NCI-H524 (cell line): ENCODE measurements at places on chromosomes 1 and 21.

GRCh38 chr1:236176337-236177336 lies 34.3 kb downstream of the GPR137B start:
- DNase-seq = no peak

- no peak for DNase-seq
Measured at GRCh38 chr1:174000371-174000770, 21.8 kb downstream of the RC3H1 start.

GRCh38 chr1:151924691-151925587 lies 15.6 kb upstream of the THEM4 start:
- DNase-seq = no peak

- no peak for DNase-seq
Measured at GRCh38 chr1:84780000-84780716, 89.9 kb upstream of the SSX2IP start.

DNA sequence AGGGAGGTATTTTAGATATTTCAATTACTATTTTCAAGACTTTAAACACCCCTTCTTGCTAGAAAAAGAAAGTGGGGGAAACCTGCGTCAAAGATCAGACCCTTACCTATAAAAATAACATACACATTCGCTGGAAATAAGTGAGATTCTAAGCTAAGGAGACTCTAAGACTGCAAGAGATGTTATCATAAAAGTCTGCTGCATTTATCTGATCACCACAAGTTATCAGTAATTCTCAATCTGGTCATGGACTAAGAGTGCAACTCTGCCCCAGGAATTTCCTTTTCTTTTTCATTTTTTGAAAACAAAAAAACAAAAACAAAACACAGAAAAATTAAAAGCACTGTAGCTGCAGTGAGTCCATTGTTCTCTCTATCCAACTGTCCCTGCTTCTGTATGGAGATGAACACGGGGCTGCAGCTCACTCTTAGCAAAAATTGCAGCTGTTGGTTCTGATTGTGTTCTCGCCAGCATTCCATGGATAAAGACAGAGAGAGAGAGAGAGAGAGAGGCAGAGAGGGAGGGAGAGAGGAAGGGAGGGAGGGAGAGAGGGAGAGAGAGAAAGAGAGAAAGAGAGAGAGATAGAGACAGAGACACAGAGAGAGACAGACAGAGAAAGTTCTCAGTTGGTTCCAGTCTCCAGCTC lies 14.1 kb downstream of the XKR8 start:
- DNase-seq = no peak

- no peak for DNase-seq
Measured at GRCh38 chr1:166884040-166884642, 8.1 kb upstream of the TADA1 start.

DNA sequence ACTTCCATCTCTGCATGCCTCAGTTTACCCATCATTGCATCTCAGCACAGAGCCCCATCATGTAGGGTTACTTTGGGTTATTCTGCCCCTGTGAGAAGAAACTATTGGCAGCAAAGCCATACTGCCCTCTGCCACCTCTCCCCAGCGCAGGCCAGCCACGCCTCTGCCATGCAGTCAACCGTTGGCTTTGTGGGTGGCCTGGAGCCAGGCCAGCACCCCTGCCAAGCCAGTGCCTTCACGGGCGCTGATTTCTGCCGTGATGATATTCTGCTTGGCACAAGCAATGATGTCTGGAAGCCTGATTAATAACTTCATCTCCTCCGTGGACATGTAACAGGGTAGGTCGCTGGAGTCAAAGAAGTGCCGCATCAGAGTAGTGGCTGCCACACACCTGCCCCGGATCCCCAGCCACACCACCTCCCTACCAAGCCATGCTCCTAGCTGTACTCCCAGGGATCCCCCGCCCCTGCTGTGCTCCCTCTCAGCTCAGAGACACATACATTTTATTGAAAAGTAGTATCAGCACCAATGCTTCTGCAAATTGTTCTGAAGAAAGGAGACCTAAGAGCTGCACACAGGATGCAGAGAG lies 15.0 kb upstream of the CEP85 start:
- no peak for DNase-seq

GRCh38 chr1:6969762-6970161 lies 184.5 kb downstream of the CAMTA1 start:
- DNase-seq = no peak

- no peak for DNase-seq
Measured at GRCh38 chr21:18007121-18007520, 188.0 kb upstream of the C21orf91 start.

DNA sequence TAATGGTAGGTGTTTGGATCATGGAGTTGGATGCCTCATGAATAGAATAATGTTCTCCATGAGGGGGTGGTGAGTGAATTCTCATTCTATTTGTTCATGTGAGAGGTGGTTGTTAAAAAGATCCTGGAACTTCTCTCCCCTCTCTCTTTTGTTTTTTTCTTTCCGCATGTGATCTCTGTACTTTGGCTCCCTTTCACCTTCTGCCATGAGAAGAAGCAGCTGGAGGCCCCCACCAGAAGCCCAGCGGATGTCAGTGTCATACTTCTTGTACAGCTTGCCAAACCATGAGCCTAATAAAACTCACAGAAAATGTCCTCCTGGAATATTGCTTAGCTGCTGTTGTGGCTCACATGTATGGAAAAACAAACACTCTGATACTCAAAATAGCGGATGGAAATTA lies 1212.3 kb upstream of the NCAM2 start:
- no peak for DNase-seq

DNA sequence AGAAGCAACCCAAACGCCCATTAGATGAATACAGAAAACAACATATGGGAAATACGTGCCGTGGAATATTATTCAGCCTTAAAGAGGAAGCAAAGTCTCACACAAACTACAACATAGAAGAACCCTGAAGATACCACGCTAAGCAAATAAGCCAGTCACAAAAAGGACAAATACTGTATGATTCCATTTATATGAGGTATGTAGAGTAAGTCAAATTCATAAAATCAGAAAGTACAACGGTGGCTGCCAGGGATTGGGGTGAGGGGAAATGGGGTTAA lies 54.2 kb downstream of the SIPA1L2 start:
- no peak for DNase-seq

DNA sequence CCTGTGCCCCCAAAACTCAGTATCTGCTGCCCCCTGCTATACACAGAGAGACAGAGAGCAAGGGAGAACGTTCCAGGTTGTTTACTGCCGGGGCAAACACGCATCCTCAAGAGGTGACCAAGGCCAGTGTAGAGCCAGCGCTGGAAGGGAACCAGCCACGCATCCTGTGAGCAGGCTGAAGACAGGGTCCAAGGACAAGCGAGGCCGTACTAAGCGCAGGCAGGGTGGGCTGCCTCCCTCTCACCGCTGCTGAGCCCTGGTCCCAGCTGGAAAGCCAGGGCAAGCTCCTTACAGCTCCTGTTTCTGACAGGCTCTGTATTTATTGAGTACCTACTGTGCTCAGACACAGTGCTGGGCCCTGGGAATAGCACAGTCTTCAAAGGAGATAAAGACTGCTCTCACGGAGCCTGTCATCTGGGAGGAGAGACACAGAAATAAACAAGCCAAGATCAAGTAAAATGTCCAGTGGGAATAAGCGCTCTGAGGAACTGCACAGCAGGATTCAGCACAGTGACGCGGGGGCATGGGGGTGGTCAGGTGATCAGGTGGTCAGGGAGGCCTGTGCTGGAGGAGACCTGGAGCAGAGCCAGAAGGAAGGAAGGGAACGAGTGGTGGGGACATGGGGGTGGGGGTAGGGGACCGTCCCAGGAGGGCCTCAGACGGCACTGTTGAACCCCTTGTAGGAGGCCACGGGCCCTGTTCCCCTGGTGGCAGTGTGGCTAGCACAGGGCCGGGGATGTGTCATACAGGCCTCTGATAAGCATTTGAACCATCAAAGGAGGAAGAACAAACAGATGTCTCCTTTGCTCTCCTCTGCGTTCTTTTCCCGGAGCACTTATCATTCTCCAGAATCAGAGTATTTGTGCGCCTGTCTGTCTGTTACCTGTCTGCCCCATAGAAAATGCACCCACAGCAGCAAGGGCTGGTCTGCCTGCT lies 37.8 kb upstream of the EFHD2 start:
- no peak for DNase-seq

GRCh38 chr1:96259399-96259798 lies 462.2 kb upstream of the PTBP2 start:
- peak; percentile 94 for DNase-seq

DNA sequence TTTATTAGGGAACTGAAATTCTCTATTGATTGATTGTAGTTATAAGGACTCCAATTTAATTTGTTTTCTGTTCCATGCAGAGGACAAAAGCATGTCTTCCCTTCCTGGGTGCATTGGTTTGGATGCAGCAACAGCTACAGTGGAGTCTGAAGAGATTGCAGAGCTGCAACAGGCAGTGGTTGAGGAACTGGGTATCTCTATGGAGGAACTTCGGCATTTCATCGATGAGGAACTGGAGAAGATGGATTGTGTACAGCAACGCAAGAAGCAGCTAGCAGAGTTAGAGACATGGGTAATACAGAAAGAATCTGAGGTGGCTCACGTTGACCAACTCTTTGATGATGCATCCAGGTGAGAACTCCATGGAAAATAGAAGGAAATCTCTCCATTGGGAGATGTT lies 1.5 kb downstream of the SETDB1 start:
- DNase-seq = no peak

DNA sequence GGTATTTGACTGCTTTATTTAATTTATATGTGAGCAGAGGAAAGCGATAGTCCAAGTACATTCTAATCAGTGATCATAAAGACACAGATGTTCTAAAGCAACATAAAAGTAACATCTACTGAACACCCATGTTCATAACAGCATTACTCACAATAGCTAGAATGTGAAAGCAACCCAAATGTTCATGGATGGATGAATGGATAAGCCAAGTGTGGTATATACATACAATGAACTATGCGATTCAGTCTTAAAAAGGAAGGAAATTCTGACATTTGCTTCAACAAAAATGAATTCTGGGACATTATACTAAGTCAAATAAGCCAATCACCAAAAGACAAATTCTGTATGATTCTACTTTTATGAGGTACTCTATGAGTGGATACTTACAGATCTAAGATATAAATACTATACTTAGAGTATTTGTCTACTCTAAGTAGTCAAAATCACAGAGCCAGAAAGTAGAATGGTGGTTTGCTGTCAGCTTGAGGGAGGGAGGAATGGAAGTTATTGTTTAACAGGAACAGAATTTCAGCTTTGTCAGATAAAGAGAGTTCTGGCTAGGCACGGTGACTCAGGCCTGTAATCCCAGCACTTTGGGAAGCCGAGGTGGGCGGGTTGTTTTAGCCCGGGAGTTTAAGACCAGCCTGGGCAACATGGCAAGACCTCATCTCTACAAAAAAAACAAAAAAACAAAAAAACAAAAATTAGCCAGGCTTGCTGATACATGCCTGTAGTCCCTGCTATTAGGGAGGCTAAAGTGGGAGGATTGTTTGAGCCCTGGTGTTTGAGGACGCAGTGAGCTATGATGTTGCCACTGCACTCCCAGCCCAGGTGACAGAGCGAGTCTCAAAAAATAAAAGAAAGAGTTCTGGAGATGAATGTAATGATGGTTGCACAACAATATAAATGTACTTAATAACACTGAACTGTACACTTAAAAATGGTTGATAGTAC lies 79.7 kb upstream of the ARHGAP29 start:
- DNase-seq = no peak

GRCh38 chr1:206713910-206714312 lies 29.2 kb downstream of the MAPKAPK2 start:
- DNase-seq = no peak

DNA sequence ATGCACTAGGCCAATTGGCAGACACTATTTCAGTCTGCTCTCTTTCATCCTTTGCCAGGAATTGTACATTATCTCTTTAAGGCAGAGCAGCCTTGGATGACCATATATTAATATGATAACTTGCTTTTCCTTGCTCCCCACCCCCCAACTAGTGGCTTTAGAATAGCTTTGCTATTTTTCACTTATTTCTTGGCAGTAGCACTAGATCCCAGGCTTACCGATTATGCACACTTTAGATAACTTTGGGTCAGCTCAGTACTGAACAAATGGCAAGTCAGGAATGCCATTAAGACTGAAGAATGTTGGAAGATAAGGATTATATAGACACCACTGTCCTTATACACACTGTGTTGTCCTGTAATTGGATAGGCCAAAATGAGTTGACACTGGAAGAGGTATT lies 146.4 kb downstream of the FGGY start:
- no peak for DNase-seq

DNA sequence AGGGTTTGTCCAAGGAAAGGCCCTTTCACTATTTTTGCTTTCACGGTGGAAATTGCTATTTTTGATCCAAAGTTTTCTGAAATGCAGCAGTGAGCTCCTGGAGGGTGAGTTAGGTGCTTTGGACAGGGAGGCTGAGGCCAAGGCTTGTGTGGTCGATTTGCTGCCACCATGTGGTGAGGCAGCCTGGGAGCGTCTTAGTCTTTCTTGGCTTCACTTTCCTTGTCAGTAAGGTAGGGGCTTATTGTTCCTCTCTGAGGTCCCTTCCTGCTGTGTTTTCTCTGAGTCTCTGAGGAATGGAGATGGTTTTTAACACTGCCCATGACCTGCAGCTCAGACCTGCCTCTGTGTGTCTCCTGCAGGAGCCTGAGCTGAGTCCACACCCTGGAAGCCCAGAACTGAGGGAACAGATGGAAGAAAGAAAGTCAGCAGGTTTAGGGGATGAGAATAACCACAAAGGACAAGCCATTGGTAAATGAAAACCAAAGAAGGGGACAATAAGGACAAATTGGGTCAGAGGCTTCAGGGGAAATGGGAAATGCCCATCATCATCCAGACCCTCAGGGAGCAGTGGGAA lies 20.1 kb upstream of the S100A10 start:
- DNase-seq = no peak

DNA sequence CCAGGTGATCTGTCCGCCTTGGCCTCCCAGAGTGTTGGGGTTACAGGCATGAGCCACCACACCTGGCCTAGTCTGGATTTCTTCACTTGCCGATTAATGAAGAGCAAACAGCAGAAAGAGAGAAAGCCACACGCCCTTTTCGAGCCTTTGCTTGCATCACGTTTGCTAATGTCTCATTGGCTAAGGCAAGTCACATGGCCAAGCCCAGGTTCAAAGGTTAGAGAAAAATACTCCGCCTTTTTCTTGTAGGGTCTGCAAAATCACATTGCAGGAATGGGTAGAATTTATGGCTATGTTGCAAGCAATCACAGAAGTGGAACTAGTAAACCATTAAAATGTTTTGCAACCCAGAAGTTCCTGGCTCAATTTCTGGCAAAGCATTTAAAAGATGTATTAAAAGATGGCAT lies 26.8 kb upstream of the BACH1 start:
- DNase-seq = no peak

- DNase-seq = peak; percentile 54
Measured at GRCh38 chr1:30782361-30783255, 25.0 kb upstream of the LAPTM5 start.

- DNase-seq = no peak
Measured at GRCh38 chr1:224996266-224996665, 66.8 kb downstream of the DNAH14 start.

GRCh38 chr1:216310776-216311175 lies 112.5 kb downstream of the USH2A start:
- DNase-seq = peak; percentile 94

- no peak for DNase-seq
Measured at GRCh38 chr1:236163463-236164153, 21.3 kb downstream of the GPR137B start.

GRCh38 chr1:43327549-43328292 lies 9.9 kb upstream of the MPL start:
- DNase-seq = no peak
